Colonic mucosa (tissue), 4 donors: ENCODE measurements at places on chromosomes 2 and 18. TPM values are rescaled to one million over a fixed set of nuclear protein-coding genes. Genes with fewer than 3 reads are reported as not detected.
A peak's percentile ranks its signal among the peaks of the same experiment; 100 is the strongest.

The MREG gene
- total RNA-seq: 8.5 TPM

The TBR1 gene
- total RNA-seq: not detected

The CFC1 gene
- not detected for total RNA-seq

The RAPGEF4 gene
- total RNA-seq: 1.5 TPM

The CXCR1 gene
- total RNA-seq: not detected

The CPS1 gene
- 3.3 TPM for total RNA-seq

The CD28 gene
- 1.5 TPM for total RNA-seq

The GAL3ST2 gene
- 34.2 TPM for total RNA-seq

The PSMA8 gene
- total RNA-seq: not detected

The GAD1 gene
- total RNA-seq: 0.10 TPM

DNA sequence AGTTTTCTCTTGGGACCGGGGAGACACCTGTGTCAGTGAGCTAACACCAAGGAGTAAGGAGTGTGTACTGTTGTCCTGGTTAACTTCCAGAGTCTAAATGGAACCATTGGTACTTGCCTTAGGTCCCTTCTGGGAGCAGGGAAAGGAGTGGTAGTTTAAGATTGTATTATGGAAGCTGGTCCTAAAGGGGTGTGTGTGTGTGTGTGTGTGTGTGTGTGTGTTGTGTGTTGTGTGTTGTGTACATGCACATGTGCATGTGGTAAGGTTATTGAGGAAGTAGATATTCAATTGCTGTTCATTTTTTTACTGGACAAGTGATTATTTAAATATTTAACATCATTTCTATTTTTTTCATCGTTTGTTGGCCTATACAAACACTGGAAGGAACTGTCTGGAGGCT, 1.4 kb downstream of the APLF start:
- DNase-seq: no peak

DNA sequence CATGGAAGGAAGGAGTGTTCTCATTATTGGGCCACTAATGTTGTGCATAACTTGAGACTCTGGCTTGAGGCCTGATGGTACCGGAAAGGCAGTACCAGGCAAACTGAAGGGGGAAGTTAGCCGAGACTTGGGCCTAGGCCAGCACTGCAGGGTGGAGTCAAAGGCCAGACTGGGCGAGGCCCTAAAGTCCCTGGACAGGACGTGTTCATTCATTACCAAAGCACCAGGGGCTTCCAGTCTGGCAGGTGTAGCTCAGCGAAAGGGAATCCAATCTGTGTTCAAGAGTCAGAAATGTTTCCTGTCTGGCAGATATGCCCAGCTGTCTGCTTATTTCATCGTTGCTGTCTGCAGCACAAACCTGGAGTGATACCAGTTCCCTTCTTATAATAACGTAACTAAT, 4.7 kb upstream of the ITSN2 start:
- DNase-seq: peak; percentile 90

GRCh38 chr2:115400940-115401339, 958.5 kb downstream of the DPP10 start:
- DNase-seq: no peak

- DNase-seq: no peak
Measured at GRCh38 chr2:222504719-222505118, 80.4 kb downstream of the SGPP2 start.

DNA sequence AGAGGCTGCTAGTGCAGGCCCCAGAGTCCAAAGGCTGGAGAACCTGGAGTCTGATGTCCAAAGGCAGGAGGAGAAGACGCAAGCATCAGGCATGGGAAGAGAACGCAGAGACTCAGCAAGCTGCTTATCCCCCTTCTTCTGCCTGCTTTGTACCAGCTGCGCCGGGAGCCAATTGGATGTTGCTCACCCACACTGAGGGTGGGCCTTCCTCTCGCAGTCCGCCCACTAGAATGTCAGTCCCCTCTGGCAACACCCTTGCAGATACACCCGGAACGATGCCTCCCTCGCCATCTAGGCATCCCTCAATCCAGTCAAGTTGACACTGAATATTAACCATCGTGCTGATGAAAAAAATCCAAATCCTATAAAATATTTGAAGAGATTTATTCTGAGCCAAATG, 141.6 kb downstream of the TWIST2 start:
- no peak for DNase-seq

GRCh38 chr18:6724331-6724730, 5.2 kb upstream of the ARHGAP28 start:
- DNase-seq: no peak

DNA sequence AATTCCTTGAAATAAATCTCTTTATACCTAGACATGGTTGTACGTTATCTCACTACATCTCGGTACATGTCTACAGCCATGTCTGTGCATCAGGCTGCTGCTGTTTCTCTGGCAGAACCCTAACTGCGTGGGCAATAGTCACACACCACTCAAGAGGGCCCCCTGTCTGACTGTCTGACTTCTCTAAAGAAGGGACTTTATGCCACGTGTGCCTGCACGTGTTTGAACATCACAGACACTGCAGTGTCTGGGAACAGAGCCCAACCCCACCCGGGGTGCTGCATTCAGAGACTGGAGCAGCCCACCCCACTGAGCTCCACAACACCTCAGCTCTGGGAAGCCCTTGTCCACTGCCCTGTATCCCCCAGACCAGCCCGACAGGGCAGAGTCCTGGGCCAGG, 55.0 kb downstream of the KIF1A start:
- no peak for DNase-seq

GRCh38 chr18:46866523-46866922, 50.8 kb downstream of the PIAS2 start:
- DNase-seq: no peak

GRCh38 chr2:140246957-140247356, 1466.8 kb upstream of the NXPH2 start:
- DNase-seq: no peak

- no peak for DNase-seq
Measured at GRCh38 chr2:235305678-235306077, 188.2 kb upstream of the AGAP1 start.

GRCh38 chr18:41690332-41691127, 264.5 kb upstream of the PIK3C3 start:
- no peak for DNase-seq

DNA sequence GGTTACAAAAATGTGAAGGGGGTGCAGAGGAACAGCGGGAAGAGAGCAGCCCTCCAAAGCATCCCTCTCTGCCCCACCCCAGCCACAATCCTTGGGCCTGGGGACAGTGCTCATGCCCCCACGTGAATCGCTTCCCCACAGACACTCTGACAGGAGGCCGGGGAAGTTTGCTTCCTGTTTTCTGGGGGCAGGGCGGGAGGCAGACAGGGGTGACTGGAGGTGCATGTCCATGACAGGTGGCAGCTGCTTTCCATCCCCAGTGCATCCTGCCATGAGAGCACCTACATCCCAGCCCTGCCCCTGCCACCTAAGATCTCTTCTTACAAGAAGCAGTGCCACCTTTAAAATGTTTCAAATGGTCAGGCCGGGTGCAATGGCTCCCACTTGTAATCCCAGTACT, 47.2 kb upstream of the UBE2F start:
- no peak for DNase-seq

GRCh38 chr18:52216109-52216508, 123.9 kb upstream of the DCC start:
- DNase-seq: no peak

GRCh38 chr2:25324905-25325592, 16.7 kb downstream of the DNMT3A start:
- no peak for DNase-seq

- no peak for DNase-seq
Measured at GRCh38 chr2:126935774-126936173, 37.1 kb downstream of the TEX51 start.

DNA sequence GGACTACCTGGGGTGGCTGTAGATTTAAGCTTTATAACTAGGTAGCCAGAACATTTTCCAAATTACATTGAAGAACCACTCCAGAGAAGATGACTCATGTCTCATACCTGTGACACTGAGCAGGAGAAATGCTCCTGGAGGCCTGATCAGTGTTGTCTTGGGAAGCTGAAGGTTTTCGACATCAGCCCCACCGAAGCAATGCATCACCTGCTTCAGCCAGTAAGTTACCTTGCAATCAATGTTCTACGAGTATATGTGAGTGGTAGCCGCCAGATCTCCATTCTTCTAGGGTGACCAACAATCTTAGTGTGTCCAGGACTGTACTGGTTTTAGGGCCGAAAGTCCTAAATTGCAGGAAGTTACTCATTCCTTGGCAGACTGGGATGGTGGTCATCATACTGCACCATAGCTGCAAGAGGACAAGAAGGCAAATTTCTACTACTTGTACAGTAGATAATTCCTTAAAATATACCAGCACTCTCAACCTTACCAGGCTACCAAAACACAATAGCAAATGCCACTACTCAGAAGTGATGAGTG, 109.3 kb upstream of the LINC00305 start:
- DNase-seq: no peak

GRCh38 chr2:223147431-223147830, 95.4 kb downstream of the KCNE4 start:
- no peak for DNase-seq

DNA sequence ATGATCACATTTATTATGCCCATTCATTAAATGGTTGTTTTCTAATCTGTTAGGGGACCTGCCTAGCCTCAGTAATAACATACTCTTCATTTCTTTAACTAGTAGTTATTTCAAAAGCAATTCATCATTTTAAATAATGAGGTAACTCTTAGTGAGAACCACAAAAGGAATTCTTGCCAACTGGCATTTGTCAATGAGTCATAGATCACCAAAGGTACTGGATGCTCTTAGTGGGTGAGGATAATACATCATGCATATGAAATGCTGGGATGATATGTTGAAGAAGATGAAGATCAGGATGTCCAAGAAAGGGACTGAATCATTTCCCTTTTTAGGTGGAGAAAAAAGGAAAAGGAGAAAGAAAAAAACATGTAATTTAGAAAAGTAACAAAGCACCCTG, 826.2 kb upstream of the DDX18 start:
- DNase-seq: no peak

DNA sequence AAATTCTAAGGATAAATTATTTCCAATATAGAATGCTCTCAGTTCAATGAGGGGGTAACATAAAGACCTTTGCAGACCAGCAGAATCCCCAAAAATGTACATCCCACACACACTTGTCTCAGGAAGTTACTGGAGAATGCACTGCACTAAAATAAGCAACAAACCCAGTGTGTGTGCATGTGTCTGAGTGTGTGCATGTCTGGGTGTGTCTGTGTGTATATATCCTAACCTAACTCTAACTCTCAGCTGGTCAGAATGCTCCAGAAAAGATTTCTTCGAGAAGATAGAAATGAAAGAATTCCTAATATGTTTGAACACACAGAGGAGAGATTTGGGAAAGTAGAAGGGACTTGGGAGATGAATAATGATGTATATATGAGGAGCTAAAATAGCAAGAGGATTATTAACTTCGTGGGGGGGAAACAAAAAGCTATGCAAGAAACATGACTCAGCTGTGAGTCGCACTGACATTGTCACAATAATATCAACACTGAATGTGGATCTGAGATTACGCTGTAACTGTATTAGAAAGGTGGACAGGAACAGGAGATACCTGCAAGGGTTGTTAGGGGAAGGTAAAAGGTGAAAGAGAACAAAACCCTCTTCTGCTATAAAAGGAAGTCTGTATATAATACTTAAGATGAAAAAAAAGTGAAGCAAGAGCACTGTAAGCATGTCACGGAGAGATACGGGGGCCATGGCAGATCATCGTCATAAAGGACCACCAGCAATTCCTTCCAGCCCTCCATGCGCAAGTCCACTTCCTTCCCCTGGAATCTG, 11.1 kb downstream of the COLEC12 start:
- DNase-seq: no peak

DNA sequence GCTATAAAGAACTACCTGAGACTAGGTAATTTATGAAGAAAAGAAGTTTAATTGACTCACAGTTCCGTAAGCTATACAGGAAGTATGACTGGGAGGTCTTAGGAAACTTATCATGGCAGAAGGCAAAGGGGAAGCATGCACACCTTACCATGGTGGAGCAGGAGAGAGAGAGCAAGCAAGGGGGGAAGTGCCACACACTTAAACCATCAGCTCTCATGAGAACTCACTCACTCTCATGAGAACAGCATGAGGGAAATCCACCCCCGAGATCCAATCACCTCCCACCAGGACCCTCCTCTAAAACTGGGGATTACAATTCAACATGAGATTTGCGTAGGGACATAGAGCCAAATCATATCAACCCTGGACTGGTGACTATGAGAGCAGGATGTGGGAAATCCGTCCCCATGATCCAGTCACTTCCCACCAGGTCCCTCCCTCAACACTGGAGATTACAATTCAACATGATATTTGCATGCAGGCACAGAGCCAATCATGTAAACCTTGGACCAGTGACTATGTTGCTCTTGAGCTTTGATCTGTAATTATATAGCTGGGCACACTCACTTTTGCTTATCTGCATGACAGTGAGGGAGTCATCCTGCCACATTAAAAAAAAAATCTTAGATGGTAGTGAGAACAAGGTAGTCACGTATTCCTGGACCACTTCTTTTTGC, 12.9 kb downstream of the ADAM23 start:
- no peak for DNase-seq

DNA sequence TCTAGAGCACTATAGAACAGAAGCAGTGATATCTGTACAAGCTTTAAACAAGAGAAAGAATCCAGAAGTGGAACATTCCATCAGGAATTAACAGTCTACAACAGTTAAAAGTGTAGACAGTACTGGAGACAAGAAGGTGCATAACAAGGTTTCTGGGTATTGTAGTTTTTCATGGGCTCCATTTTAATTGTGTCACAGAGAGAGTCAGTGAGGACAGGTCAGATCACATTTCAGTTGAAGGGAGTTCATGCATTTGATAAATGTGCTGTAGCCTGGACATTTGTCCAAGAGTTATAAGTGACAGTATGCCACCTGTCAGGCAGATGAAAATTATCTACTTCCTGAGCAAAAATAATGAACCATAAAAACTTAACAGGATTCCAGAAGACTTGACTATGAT, 328.6 kb downstream of the CNTNAP5 start:
- no peak for DNase-seq

GRCh38 chr2:27714851-27715291, 51.2 kb downstream of the SLC4A1AP start:
- no peak for DNase-seq

DNA sequence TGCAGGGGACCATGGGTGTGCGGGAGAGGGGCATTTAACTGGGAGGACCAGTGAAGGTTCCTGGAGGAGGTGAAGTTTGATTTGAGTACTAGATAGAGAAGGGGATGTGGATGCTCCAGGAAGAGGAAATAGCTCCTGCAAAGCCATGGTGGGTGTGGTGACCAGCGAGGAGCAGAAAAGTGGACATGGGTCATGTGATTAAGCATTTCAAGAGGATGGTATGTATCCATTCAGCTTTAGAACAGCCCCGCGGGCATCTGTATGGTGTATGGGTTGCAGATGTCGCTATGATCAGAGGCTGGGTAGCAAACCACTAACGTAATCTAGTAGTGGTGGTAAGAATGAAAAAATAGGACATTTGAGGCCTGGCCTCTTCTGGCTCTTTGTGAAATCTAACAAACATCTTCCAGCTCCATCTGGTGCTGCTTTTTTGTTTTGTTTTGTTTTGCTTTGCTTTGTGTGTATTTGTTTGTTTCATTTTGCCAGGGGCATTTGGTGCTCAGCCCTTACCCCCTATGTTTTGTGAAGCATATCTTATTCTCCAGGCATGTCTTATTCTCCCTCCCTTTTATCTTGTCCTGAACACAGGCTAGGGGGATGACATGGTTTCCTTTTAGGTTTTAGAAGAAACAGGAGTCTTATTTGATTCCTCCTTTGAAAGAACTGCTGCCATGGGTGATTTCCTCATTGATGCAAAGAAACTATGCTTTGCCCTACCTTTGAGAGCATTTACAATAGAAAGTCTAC, 226.1 kb downstream of the LRRTM1 start:
- no peak for DNase-seq
